Choroid plexus epithelial cell (primary cell): ENCODE measurements at places on chromosomes 6 and 20.

DNA sequence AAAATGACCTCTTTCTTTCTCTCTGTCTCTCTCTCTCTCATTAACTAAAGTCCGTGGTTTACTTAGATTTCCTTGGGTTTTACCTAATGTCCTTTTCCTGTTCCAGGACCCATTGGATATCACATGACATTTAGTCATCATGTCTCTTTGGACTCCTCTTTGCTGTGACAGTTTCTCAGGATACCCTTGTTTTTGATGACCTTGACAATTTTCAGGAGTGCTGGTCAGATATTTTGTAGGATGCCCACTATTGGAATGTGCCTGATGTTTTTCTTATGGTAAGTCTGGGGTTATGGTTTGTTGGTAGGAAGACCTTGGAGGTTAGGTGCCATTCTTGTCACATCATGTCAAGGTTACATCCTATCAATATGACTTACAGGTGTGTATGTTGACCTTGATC is 199.2 kb upstream of the HTR1E start:
- DNase-seq = no peak

DNA sequence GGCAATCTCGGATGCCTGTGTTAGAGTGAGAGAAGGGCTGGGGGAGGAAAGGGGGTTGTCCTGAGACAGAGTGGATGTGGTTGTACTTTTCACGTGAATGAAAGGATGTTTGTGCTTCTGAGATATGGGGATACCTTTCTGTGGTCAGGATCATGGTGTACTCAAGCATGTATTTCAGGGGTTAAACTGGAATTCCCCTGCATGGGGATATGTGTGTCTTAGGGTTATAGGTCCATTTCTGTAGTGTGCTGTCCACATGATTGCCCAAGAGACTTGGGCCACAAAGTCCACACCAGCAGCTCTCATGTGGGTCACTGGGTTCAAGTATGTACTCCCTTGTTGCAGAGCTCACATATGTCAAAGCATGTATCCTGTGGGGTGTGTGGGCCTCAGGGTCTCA is 10.5 kb downstream of the SYNGAP1 start:
- DNase-seq = no peak

GRCh38 chr6:63529498-63529897 is 42.8 kb upstream of the LOC128125822 start:
- no peak for DNase-seq

DNA sequence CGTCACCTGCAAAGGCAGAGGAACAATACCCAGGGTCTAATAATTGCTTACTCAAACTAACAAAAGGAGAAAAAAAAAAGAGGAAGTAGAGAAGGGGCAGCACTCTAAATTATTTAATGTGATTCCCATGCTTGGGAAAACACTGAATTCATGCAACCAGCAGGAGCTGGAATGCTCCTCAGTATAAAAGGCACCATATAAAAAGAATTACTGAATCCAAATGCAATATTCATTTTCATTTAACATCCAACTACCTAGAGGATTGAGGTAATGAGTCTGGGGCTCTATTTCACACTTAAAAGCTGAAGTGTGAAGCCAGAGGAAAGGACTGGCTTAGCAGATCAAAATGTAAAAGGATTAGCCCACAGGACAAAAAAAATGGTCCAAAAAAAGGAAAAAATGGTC is 8.7 kb downstream of the B4GALT5 start:
- no peak for DNase-seq

- peak; percentile 65 for DNase-seq
Measured at GRCh38 chr6:41463062-41463930, 82.9 kb upstream of the FOXP4 start.

GRCh38 chr6:63403725-63404124 is 83.9 kb upstream of the LGSN start:
- no peak for DNase-seq

DNA sequence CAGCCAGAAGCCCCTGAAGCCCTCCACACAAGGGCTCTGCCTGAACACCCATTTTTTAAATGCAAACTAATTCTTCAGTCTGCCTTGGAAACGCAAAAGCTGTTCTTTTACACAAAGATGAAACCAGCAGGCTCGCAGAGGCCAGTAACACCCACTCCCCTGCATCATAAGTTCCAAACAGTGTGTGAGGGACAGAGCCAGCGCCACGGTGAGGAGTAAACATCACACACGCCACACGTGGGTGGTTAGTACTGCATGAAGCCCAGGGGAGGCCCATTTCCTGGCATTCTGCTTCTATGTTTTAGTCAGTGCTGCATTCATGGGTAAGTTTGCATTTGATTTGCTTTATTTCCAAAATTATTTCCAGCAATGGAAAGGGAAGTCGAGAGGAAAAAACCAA is 217.7 kb upstream of the RIN2 start:
- peak; percentile 24 for DNase-seq

GRCh38 chr20:24806705-24807676 is 142.1 kb upstream of the CST7 start:
- DNase-seq = no peak

DNA sequence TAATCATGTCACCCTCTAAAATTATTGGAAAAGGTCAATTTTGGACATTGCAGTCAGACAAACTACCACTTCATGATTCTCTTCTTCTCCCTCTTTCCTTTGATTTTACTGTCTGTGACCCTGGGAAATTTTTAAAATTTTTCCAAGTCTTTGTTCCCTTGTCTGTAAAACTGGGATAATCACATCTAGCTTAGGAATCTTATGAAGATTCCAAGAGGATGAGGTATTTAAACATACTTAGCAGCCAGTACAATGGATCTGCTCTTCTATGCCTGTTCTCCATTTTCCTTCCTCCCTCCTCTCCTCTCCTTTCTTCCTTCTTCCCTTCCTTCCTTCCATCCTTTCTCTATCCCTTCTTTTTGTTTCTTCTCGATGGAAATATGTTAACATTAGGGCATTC is 651.6 kb upstream of the MARCKS start:
- no peak for DNase-seq

DNA sequence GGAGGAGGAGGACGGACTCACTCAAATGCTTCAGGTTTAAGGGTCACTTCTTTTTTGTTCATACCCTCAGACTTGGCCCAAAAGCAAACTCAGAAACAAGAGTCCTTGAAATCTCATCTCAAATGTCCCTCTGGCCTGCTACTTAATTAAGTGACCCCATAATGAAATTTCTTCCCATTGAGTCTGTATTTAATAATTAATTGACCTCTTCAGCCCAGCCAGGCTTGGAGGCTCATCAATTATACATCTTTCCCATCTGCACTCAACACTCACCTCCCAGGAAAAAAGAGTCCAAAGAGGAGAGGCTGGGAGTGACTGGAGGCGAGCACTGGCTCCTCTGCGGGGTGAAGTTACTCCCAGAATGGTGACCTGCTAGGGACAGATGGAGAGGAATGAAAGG is 90.5 kb upstream of the EYA2 start:
- DNase-seq = no peak

DNA sequence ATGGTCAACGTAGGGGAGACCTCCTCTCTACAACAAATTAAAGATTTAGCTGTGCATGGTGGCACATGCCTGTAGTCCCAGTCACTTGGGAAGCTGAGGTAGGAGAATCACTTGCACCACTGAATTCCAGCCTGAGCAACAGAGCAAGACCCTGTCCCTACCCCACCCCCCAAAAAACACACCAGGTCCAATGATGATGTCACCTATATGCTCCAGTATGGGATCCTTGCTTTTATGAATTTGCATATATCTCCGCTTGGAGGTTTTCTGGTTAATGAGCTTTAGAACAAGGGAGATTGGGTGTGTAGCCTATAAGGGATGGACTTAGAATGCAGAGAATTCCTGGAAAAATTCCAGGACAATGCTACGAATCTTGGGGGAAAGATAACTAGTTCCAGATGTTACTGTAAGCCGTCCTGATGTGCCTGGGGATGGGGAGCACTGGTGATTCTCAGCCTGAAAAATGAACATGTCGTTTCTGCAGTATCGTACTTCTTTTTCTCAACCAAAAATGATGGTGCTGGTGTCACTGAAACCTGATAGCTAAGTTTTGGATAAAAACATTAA is 61.1 kb downstream of the ZBTB2 start:
- DNase-seq = peak; percentile 55

DNA sequence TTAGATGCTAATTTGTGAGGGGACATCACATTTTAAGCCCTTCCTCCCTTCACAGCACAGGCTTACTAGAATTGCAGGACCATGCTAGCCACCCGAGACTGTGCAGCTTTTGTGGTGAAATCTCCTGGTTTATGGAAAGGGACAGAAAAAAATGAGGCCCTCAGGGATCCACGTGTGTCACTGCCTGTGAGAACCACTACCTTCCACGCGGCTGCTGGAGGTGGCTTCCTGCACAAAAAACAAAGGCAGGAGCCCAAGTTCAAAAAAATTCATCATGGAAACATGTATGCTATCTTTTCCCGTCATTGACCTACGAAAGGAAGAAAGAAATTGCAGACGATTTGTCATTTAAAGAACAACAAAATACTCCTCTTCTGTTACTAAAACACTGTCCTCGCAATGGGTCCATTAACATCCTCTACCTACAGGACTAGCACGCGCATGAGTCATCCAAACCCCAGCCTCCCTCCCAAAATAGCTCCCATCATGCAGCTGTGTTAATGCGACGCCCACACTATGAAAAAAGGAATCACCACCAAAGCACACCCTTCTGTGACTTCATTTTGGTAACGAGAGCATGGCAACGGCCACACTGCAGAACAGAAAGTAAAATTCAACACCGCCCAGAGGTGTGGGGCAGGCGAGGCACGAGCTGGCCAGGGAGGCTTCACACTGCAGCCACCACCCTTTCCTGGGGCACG is 45.7 kb downstream of the RAMACL start:
- no peak for DNase-seq

- DNase-seq = no peak
Measured at GRCh38 chr6:137775720-137776119, 91.3 kb upstream of the TNFAIP3 start.

GRCh38 chr20:19259141-19259591 is 46.7 kb downstream of the SLC24A3 start:
- no peak for DNase-seq

GRCh38 chr6:113370508-113371502 is 486.3 kb upstream of the MARCKS start:
- DNase-seq = no peak

DNA sequence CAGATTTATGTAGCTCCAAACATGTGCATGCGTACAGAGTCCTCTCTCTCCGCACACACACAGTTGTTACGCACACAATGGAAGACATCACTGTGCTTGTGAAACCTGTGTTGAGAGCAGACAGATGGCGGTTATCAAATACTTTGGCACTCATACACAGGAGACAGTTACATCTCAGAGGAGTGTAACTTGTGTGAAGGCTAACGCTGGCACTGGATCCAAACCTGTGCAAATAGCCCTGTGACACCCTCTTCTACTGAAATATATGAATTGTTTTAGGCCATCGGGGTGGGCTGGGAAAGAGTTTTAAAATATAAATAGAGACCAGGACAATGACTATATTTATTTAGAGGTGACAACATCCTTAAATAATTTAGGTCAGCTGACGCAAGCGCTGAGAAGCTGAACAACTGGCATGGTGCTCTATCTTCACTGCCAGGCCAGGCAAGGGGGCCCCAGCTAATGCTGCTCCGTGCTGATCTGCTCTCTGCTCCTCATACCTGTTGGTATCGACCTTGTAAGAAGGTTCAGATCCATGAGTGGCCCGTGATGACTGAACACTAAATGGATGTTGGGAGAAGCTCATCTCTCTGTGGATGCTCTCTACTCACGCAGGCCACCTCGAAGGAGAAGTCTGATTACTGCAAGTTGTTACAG is 69.4 kb downstream of the FOXC1 start:
- DNase-seq = no peak

GRCh38 chr20:270517-270916 is 13.0 kb downstream of the DEFB132 start:
- no peak for DNase-seq

GRCh38 chr6:157995458-157995857 is 13.8 kb downstream of the SYNJ2 start:
- DNase-seq = no peak

DNA sequence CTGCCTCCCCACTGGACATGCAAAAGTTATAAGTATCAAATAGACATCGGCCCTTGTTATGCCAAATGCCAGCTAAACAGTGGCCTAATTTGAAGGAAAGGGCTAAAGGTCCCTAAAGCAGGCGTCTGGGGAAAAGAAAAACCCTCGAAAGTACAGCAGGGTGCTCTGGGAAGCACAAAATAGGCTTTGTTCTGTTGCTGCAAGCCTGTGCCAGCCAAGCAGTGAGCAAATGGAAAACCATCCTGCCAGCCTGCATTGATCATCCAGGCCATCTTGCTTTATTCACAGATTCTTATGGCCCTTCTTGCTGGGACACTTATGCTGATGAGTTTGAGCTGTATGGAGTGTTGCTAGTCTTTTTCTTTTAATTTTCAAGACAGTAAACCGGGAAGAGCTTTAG is 62.2 kb upstream of the PLEKHG1 start:
- DNase-seq = no peak

DNA sequence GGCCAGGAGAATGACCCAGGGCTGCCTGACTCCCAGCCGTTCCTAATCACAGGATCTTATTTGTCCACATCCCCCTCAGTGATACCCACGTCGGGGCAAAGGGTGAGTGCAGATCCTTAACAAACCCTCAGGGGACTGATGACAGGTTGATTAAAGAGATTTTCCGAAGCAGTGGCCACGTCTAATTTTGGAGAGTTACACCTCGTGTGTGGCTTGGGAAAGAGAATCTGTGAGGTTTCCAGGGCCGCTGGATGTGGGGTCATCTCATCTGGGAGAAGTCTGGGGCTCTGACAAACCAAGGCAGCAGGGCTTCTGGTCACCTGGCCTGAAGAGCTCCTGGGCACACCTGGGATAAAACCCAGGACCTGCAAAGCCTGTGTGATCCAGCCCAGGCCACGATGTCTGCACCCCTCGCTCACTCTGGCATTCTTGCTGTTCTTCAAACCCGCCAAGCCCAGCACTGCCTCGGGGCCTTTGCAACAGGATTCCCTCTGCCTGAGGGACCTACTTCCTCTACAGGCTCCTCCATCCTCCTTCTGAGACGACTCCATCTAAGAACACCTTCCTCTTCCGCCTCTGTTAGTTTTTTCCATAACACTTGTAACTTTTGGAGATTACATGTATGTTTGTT is 4.7 kb downstream of the JPH2 start:
- DNase-seq = no peak

DNA sequence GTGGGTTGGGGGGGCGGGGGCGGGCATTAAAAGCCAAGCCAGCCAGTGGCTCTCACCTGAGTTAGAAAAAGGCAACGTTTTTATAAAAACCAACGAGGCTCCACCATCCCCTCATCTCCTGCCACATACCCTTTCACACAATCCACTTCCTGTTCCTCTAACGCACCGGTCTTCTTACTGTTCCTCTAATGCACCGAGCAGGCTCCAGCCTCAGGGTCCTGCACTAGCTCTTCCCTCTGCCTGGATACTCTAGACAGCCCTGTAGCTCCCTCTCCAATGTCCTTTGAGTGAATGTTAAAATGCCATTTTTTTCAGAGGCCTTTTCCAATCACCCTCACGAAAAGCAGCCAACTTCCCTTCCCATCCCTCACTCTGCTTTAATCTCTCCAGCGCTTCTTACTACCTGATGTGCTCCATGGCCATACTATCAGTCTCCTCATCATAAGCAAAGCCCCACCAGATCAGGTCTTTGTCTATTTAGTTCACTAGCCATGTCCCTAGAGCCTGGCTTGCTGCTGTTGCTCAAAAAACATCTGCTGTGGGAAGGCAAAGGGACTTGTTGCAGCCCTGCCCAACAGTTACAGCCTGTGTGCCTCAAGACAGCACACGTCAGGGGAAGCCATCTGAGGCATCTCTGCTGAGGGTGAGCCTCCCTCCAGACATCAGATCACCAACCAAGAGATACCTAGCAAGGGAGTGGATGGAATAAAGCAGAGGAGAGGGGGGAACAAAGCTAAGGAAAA is 3.9 kb downstream of the FKBP1A start:
- no peak for DNase-seq

GRCh38 chr20:7214081-7214740 is 446.7 kb downstream of the BMP2 start:
- DNase-seq = no peak

GRCh38 chr6:8839626-8840025 is 404.3 kb upstream of the SLC35B3 start:
- no peak for DNase-seq
